Heart left ventricle (tissue), 16 donors: ENCODE measurements at places on chromosomes 4 and X. TPM values are rescaled to one million over a fixed set of nuclear protein-coding genes. Genes with fewer than 3 reads are reported as not detected.

CYBB gene
- 7.6 TPM for total RNA-seq

CYTL1 gene
- total RNA-seq, result 2.5 TPM

CDKL2 gene
- total RNA-seq, result 0.83 TPM

DRD5 gene
- not detected for total RNA-seq

NAT8L gene
- total RNA-seq, result 0.95 TPM

SLC10A7 gene
- total RNA-seq, result 3.1 TPM

ATP8A1 gene
- total RNA-seq, result 12.9 TPM

SCRG1 gene
- total RNA-seq, result 0.32 TPM

CTBP1 gene
- 131 TPM for total RNA-seq

TCEAL2 gene
- total RNA-seq, result 1.7 TPM

FGF5 gene
- 0.63 TPM for total RNA-seq

ERVMER34-1 gene
- total RNA-seq, result 2.9 TPM

ABCD1 gene
- total RNA-seq, result 13.5 TPM

CT45A2 gene
- total RNA-seq, result not detected

F9 gene
- not detected for total RNA-seq

PPBP gene
- total RNA-seq, result 1.4 TPM

RPL36A gene
- 50.6 TPM for total RNA-seq

FOXR2 gene
- total RNA-seq, result not detected

IQSEC2 gene
- total RNA-seq, result 16.4 TPM

NKX3-2 gene
- not detected for total RNA-seq

H2BW2 gene
- total RNA-seq, result not detected

TLR3 gene
- total RNA-seq, result 18.6 TPM

RIPPLY1 gene
- not detected for total RNA-seq

GPR50 gene
- total RNA-seq, result not detected

SLC26A1 gene
- not detected for total RNA-seq

YIPF6 gene
- 14.9 TPM for total RNA-seq

CMC4 gene
- total RNA-seq, result 36.2 TPM

SCML1 gene
- total RNA-seq, result 7.1 TPM

SSX3 gene
- not detected for total RNA-seq

TMEM156 gene
- total RNA-seq, result not detected

SLC25A5 gene
- total RNA-seq, result 216 TPM

RNF212 gene
- 0.48 TPM for total RNA-seq

ARMCX4 gene
- total RNA-seq, result 4.2 TPM

FRAS1 gene
- 6.0 TPM for total RNA-seq

NKX6-1 gene
- total RNA-seq, result not detected

CENPE gene
- 0.29 TPM for total RNA-seq

PABPC4L gene
- 0.86 TPM for total RNA-seq

FREM3 gene
- not detected for total RNA-seq

ZNF157 gene
- total RNA-seq, result 0.16 TPM

F11 gene
- total RNA-seq, result not detected

CCNA2 gene
- 0.29 TPM for total RNA-seq

FAM133A gene
- not detected for total RNA-seq

HTN1 gene
- not detected for total RNA-seq

WNK3 gene
- total RNA-seq, result 2.1 TPM

LNX1 gene
- 4.7 TPM for total RNA-seq

IL13RA2 gene
- total RNA-seq, result not detected

NPNT gene
- total RNA-seq, result 10.9 TPM

ELF2 gene
- 34.0 TPM for total RNA-seq

EDA gene
- 4.2 TPM for total RNA-seq

PDZD4 gene
- 1.9 TPM for total RNA-seq
